ENCODE measurements at places on chromosomes 3 and 15.

DNA sequence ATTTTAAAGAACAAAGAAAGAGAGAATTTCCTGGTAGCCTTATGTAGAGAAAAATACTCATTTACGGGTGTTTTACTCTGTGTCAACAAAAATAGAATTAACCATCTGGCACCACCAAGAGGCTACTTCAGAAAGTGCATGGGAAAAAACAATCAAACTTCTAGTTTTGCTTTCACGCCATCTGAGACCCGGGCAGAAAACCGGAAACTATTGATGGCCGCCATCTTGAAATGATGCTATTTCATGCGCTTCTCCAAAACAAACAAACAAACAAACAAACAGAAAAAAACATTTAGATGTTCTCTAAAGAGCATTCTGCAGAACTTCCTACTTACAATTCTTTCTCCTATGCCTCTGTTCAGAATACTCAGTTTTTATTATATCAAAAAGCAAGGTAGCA lies 49.4 kb upstream of the SYNPR start:
- no peaks in the 10 kb centered on the region for H3K27me3 ChIP-seq
- no peaks in the 10 kb centered on the region for H3K36me3 ChIP-seq
- no peak overlapping the region for H3K4me3 ChIP-seq
- DNase-seq, result no peak

DNA sequence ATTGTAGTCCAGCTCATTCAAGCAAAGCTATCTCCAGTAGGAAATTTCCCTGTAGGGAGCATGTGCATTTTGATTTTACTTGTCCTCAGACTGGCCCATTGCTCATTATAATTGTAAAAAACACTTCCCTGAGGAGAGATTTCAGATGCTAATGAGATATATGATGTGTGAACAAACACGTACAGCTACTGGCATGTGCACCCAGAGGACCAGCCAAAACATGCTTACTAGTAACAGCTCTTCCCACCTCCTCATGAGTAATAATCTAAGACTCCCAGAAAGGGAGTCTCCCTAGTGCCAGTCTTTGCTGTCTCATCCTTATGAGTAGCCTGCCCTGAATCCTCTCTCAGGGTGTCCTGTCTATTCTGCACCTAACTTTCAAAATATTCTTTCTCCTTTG lies 43.4 kb downstream of the FBXO22 start:
- no peaks in the 10 kb centered on the region for H3K36me3 ChIP-seq
- no peak for DNase-seq
- H3K27me3 ChIP-seq, result no peaks in the 10 kb centered on the region
- no peak overlapping the region for H3K27ac ChIP-seq
- peaks cover 29% of the 10 kb centered on the region for H3K4me1 ChIP-seq
- H3K4me3 ChIP-seq, result no peak overlapping the region

- no peak for DNase-seq
- no peak overlapping the region for H3K27ac ChIP-seq
- H3K36me3 ChIP-seq, result no peaks in the 10 kb centered on the region
Measured at GRCh38 chr15:59339252-59339672, 33.4 kb downstream of the MYO1E start.

DNA sequence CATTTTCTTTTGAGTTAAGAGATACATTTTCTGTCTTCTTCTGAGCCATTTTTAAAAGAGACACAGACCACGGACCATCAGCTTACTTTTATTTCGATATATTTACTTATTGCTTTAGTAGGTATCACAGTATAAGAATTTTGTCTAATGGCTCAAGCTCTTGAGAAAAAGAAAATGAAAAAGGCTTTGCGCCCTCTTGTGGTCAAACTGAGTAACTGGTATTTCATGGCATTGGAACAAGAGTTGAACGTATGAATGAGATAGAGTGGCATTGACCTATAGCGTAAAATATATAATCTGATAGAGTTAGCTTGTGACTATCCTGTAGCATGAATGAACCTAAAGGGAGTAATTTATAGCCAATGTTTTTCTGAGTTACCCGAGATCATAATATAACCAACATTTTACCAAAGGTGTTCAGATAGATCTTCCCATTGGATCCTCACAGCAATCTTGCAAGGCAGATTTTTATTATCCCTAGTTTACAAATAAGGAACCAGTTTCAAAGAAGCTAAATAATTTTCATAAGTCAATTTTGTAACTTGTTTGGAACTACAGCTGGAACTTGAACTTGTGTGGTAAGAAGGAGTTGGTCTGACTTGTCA lies 154.6 kb downstream of the POLR2M start:
- no peak overlapping the region for H3K27ac ChIP-seq
- H3K4me3 ChIP-seq, result no peak overlapping the region
- no peaks in the 10 kb centered on the region for H3K4me1 ChIP-seq
- peaks cover 9% of the 10 kb centered on the region for H3K27me3 ChIP-seq
- no peak for DNase-seq
- H3K36me3 ChIP-seq, result no peaks in the 10 kb centered on the region

GRCh38 chr3:15595955-15596354 lies 5.4 kb downstream of the HACL1 start:
- no peak overlapping the region for H3K4me3 ChIP-seq
- no peak overlapping the region for H3K27ac ChIP-seq
- H3K4me1 ChIP-seq, result peaks cover 5% of the 10 kb centered on the region
- H3K36me3 ChIP-seq, result peaks cover 39% of the 10 kb centered on the region
- no peaks in the 10 kb centered on the region for H3K27me3 ChIP-seq

- H3K27me3 ChIP-seq, result no peaks in the 10 kb centered on the region
- H3K36me3 ChIP-seq, result no peaks in the 10 kb centered on the region
- no peak for DNase-seq
- H3K4me1 ChIP-seq, result peaks cover 13% of the 10 kb centered on the region
- no peak overlapping the region for H3K4me3 ChIP-seq
Measured at GRCh38 chr3:156236556-156237260, 116.3 kb downstream of the KCNAB1 start.

- H3K4me1 ChIP-seq, result no peaks in the 10 kb centered on the region
- no peak overlapping the region for H3K4me3 ChIP-seq
- H3K27me3 ChIP-seq, result no peaks in the 10 kb centered on the region
- no peak overlapping the region for H3K27ac ChIP-seq
- DNase-seq, result peak; percentile 29
Measured at GRCh38 chr15:72616491-72617210, 37.8 kb upstream of the GOLGA6B start.

GRCh38 chr3:172559020-172559419 lies 35.8 kb upstream of the TNFSF10 start:
- peaks cover 9% of the 10 kb centered on the region for H3K4me1 ChIP-seq
- DNase-seq, result no peak
- no peak overlapping the region for H3K4me3 ChIP-seq
- no peaks in the 10 kb centered on the region for H3K27me3 ChIP-seq
- H3K27ac ChIP-seq, result no peak overlapping the region

DNA sequence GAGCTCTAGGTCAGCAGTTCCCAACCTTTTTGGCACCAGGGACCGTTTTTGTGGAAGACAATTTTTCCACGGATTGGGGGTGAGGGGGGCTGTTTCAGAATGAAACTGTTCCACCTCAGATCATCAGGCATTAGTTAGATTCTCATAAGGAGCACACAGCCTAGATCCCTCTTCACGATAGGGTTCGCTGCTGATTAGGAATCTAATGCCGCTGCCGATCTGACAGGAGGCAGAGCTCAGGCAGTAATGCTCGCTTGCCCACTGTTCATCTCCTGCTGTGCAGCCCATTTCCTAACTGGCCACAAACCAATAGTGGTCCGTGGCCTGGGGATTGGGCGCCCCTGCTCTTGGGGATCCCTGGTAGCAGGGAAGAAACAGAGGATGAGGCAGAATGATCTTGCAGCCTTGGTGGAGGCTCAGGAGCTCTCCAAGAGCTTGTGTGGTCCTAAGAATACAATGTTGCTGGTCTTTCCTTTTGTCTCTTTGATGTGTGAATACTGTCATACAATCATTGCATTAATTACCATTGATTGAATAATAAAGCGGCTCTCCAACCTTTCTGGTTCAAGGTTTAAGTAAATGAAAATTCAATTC lies 183.2 kb downstream of the FNDC3B start:
- H3K4me3 ChIP-seq, result no peak overlapping the region
- DNase-seq, result no peak
- peaks cover 10% of the 10 kb centered on the region for H3K36me3 ChIP-seq
- H3K4me1 ChIP-seq, result peaks cover 74% of the 10 kb centered on the region
- no peak overlapping the region for H3K27ac ChIP-seq

DNA sequence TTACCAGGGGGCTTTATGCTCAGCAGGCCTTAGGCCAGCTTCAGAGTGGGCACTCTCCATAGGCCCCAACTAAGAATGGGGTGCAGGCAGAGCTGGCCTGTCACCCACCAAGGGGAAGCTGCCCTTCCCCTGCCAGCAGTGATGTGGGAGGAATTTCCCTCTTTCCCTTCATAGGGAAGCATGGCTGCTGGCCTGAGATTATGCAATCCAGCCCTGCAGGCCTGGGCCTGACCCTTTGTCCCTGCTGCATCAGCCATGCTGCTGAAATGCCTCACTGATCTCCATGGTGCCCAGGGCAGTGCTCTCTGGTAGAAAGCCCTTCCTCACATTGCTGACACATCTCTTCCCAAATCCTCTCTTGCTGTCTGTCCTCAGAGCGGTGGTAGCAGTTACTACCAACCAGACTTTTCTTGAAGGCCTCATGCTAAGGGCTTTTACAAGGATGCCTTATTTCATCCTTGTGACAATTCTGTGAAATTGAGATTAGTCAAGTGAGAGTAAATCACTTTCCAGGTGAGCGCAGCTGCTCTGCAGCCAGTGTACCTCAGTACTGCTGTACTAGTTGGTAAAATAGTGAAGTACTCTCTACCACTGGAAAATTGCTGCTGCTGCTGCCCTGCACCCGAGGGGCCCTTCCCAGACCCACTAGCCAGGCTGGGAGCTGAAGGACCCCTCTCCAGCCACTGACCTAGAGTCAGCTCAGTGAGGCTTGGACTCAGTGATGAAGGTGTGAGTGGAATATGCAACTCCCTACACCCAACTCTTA lies 33.8 kb downstream of the MRAS start:
- H3K4me1 ChIP-seq, result peaks cover 20% of the 10 kb centered on the region
- no peak overlapping the region for H3K4me3 ChIP-seq
- H3K36me3 ChIP-seq, result peaks cover 57% of the 10 kb centered on the region
- H3K27me3 ChIP-seq, result no peaks in the 10 kb centered on the region

DNA sequence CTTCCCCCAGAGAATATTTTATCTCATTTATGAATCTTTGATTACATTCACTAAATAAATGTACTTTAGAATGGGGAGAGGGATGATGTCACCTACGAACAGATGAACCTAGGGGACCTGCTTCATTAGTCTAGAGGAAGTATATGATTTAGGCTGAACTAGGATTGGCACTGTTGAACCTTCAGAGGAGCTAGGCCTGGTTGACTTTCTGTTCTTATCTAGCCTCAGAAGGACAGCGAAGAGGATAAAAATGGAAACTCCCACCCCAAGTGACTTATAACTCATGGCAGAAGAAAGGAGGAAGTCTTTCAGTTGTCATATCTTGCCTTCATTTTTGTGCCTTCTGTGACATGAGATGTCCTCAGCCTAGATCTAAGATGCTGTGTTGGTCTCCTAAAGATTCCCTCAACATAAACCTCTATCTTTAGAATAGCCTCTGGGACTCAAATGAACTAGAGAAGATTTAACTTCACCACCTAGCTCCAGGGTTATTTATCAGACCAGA lies 42.6 kb downstream of the POLG start:
- no peak for DNase-seq
- H3K27me3 ChIP-seq, result no peaks in the 10 kb centered on the region
- peaks cover 73% of the 10 kb centered on the region for H3K36me3 ChIP-seq

DNA sequence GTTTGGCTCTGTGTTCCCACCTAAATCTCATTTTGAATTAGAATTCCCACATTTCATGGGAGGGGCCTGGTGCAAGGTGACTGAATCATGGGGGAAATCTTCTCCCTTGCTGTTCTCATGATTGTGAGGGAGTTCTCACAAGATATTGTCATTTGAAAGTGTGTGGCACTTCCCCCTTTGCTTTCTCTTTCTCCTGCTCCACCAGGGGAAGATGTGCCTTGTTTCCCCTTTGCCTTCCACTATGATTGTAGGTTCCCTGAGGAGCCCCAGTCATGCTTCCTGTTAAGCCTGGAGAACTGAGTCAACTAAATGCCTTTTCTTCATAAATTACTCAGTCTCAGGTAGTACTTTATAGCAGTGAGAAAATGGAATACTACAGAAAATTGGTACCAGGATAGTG lies 157.2 kb upstream of the TPRG1 start:
- no peak for DNase-seq
- no peaks in the 10 kb centered on the region for H3K4me1 ChIP-seq
- H3K27me3 ChIP-seq, result no peaks in the 10 kb centered on the region
- H3K36me3 ChIP-seq, result no peaks in the 10 kb centered on the region
- H3K27ac ChIP-seq, result no peak overlapping the region

DNA sequence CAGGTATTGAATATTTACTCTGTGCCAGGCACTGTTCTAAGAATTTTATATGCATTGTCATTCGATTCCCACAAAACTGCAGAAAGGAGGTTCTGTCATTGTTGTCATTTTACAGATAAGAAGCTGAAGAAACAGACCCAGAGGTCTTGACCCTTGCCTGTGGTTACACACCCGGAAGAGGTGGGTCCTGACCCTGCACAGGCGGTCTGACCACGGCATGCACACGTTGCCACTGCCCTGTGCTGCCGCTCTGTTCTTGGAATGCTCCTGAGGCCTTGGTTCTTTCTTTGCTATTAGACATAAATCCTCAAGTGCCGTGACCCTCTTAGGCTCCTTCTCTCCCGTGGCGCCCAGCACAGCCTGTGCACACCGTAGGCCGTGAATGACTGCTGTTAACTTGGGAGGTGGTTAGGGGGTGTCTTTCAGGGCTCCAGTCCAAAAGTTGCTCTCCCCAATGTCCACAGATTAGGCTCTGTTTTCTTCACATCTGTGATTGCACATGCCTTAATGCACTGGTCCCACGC lies 74.1 kb upstream of the PLXNA1 start:
- peak; percentile 36 for DNase-seq
- peaks cover 56% of the 10 kb centered on the region for H3K4me1 ChIP-seq
- H3K4me3 ChIP-seq, result no peak overlapping the region
- H3K27ac ChIP-seq, result peak overlapping the region; percentile 50
- no peaks in the 10 kb centered on the region for H3K27me3 ChIP-seq

DNA sequence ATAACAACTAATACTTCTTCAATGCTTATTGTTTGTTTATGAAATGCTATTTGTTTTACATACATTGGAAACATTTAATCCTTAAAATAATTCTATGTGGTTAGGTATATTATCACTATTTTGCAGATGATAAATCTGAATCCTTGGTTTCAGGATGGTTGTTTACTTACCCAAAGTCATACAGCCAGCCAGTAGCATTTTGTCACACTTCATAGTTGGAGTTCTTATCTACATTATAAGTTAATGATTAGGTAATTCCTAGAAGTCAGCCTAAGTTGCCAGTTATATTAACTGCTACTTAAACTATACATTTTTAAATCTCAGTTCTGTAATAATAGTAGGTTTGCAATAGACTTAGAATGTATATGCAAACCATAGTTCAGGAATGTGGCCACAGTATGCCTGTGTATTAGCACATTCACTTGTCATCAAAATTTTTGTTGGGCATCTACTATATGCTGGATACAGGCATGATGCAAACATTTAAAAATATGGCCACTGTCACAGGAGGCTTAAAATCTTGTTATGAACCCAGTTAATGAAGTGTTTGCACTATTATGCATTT lies 187.9 kb downstream of the UBE2E2 start:
- H3K4me1 ChIP-seq, result no peaks in the 10 kb centered on the region
- H3K27ac ChIP-seq, result no peak overlapping the region
- no peak for DNase-seq
- H3K4me3 ChIP-seq, result no peak overlapping the region
- no peaks in the 10 kb centered on the region for H3K36me3 ChIP-seq
- H3K27me3 ChIP-seq, result no peaks in the 10 kb centered on the region

All from SJSA1 (cell line).